Activated effector memory CD4-positive, alpha-beta T cell treated with anti-CD3 and anti-CD28 coated beads, Interleukin-2, amount 50 U/mL, for 16 hours (primary cell): ENCODE measurements at places on chromosomes 5 and 9.

DNA sequence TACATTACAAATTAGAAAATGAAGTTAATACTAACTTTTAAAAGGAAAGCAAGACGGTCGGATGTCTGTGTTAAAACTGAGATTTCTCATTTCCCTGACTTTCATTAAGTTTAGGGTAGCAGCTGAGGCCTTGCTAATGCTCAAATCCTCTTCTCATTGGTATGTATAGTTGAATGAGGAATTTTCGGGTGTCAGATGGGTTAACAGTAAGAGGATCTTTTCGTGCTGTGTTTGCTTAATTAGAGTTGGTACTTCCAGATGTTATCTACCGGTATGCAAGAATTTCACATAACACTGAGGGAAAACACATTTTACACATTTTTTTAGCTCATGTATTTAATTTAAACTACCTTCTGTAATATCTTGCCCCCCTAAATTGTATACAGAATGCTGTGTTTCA, 168.2 kb upstream of the CTNND2 start:
- no peak for DNase-seq

DNA sequence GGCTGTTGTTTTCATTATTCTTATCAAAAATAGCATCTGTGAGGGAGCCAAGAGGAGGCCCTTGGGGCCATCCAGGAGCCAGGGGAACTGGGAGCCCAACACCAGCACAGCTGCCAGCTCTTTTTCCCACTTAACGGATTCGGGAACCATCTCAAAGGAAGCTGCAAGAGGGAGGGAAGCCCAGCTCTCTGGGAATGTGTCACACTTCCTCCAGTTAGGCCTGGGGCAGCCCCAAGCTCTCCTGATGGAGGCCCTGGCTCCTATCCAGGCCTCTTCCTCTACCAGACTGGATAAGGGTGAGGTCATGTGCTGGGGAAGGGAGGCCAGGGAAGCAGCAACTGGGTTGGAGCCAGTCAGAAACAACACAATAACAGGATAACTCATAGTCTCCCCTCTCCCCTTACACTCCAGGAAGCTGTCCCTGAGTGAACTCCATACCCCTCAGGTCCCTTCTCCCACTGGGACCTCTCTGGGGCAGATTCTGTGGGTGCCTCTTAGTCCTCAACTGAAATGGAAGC, 12.7 kb downstream of the CSF2 start:
- DNase-seq: no peak

- DNase-seq: no peak
Observed at GRCh38 chr5:5422819-5423515, 490 bp downstream of the ICE1 start.

DNA sequence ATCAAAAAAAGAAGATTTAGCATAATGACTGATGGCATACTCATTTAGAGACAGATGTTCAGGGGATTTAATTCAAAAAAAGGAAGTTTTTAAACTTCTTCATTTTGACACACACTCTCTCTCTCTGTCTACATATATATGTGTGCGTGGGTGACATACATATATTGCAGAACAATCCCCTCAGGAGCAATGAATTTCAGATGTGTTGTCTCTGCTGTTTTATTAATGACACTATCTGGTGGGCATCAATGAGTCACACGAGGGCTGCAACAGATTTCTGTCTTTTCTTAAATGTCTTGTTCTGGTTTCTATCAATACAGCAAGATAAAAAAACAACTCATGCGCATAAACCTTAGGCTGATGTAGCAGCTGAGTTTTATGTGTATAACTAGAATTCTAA, 123.5 kb upstream of the SLCO6A1 start:
- DNase-seq: no peak

DNA sequence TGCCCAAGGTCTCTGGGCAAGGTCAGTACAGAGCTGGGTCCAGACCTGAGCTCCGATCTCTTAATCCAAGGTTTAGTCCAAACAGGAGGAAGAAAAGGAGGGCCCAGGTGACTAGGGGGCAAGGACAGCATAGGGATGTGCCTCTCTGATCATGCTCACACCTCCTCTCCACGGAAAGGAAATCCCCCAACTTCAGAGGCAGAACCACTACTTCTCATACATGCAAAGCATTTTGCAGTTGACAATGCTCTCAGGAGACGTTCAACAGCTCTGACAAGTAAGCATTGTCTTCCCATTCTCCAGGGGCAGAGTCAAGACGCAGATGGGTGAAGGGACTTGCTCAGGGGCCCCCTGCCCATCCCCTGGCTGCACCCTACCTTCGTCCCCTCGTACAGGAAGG, 8.7 kb upstream of the CORO2A start:
- no peak for DNase-seq

DNA sequence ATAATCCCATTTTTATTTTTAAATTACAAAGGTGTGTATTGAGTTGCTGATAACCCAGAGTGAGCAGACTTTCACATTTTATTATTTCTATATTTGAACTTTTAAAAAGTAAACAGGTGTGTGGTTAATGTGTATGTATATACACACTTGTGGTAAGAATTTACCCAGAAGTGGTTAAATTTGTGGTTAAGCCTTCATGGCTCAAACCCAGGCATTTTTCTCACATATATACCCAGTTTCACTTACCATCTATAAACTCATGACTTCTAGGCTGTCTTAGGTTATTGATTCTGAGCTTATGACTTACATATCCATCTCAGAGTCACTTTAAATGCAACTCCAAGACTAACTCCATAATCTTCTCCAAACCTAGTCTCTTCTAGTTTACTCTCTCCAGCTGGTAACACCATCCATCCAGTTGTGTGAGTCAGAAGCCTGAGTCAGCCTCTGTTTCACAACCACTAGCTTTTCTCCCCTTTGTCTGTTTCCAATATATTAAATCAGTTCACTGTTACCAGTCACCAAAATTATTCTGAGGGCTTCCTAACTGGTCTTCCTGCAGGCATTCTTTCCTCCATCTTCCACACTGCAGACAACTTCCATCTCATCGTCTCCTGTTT, 20.2 kb downstream of the ZBED3 start:
- no peak for DNase-seq
